Left ventricle myocardium inferior (tissue), 1 donor: ENCODE measurements at places on chromosomes 16 and 17.

- DNase-seq: peak; percentile 81
These were observed 3.8 kb upstream of the TAC4 start for GRCh38 chr17:49851387-49852291.

GRCh38 chr17:29674281-29674680 is 51.6 kb upstream of the CORO6 start:
- no peak for DNase-seq

- no peak for DNase-seq
These were observed 387.1 kb downstream of the HS3ST4 start for GRCh38 chr16:26078716-26079355.

DNA sequence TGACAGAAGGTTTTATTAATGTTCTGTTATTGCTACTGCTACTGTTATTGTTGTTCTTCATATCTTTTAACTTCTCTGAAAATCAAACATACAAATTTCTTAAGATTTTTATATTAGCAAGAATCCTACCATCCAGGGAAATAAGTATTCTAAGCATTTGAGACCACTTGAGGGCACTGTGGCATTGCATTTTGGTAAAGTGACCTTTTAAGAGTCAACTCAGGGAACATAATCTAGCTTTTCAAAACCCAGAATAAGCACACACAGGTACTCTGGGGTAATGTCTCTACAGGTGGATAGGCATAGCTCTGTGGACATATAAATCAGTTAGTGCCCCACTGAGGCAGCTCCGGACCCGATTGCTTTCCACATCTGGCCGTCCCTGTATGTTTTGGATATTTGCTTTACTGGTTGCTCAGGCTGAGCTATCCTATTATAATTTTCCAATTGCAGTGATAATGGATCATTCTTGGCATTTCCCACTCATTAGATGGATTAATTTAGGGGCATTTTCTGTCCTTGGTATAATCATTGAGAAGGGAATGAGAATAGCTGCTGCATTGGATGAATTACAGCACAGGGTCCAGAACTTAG is 1425.1 kb upstream of the CDH8 start:
- no peak for DNase-seq

- DNase-seq: peak; percentile 53
These were observed 547 bp downstream of the PLCD3 start for GRCh38 chr17:45131616-45132319.

- DNase-seq: no peak
These were observed 702 bp downstream of the SPN start for GRCh38 chr16:29663807-29664090.
